CD4-positive, alpha-beta T cell treated with Interleukin-6 at 100 ng/mL for 8 hours (primary cell): ENCODE measurements at places on chromosomes 4 and X.

GRCh38 chrX:78693012-78693411 lies 33.9 kb upstream of the RTL3 start:
- no peak for DNase-seq

DNA sequence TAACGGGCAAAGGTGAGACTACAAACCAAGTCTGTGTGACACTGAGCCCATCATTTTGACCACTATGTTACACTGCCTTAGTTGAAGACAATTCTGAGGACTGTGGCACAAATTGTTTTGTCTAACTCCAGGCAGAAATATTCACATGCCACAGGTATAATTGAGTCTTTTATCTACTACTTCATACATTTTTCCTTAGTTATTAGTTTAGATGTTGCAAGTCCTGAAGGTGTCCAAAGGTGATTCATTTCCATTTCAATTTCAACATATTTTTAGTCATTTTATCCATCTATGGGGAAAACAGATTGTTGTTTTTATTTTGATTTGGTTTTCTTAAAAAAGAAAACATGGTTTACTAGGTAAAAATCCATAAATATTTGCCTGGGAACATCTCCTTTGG lies 341.7 kb upstream of the SMIM31 start:
- no peak for DNase-seq

DNA sequence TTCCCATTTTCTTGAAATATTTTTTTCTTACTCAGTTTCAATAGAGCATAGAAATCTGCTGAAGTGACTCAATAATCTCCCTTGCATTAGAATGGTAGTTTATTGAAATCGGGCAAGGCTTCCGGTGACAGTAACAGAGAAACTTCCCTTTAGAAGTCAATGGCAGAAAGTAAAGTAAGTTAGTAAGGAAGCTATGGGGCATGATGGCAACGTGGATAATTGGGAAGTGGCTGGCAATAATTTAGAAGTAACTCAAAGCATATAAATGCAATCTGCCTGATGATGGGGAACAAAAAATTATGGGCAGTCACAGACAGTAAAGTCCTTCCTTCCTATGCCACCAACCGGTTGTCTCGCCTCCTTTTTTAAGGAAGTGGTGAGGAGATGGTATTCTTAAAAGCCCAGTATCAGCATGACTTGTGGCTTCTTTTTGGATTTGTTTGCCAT lies 7.6 kb downstream of the CYBB start:
- DNase-seq: no peak

DNA sequence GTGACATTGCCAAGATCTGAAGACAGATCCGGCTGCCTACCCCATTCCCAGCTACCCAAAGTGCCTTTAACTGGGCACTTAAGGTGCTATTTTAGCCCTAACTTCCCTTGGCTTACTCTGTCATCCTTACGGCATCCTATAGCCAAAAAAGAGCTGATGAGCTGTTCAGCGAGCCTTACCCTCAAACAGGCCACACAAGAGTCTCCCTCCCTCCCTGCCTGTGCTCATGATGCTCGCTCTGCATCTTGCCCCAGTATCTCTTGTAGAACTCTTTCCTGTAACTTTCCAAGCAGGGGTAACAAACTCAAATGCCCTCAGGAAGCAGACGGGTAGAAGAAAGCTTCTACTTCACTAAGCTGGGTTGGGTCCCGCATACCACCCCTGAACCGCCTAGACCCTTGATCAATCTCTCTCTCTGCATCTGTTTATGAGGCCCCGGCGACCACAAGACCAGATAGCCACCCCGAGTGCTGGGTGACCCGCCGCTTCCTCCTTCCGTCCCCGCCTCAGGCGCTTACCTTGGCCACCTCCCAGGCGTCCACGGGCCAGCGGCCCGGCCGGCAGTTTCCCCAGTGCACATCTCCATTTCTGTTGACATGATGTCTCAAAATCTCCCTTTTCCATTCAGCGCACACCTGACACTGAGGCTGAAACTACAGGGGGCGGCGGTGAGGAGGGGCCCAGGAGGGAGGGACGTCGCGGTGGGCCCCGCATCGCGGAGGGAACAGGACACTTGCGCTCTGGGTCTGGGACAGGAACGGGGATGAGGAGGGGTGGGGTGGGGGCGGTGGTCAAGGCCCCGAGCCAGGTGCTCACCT lies 663 bp downstream of the CXorf38 start:
- DNase-seq: peak; percentile 20

- no peak for DNase-seq
These were observed 11.6 kb downstream of the SASH3 start for GRCh38 chrX:129791336-129791735.

- DNase-seq: no peak
These were observed 160.0 kb upstream of the ARX start for GRCh38 chrX:25175743-25176142.

- no peak for DNase-seq
These were observed 387.1 kb downstream of the PPP3CA start for GRCh38 chr4:100960232-100960631.

- no peak for DNase-seq
These were observed 122.5 kb downstream of the PTTG2 start for GRCh38 chr4:38082424-38083385.

GRCh38 chrX:37371578-37371991 lies 22.4 kb downstream of the PRRG1 start:
- DNase-seq: no peak

GRCh38 chr4:96044971-96045370 lies 205.1 kb downstream of the PDHA2 start:
- DNase-seq: no peak
